ENCODE measurements at places on chromosomes 3 and 15. TPM values are rescaled to one million over a fixed set of nuclear protein-coding genes. Genes with fewer than 3 reads are reported as not detected.

DNA sequence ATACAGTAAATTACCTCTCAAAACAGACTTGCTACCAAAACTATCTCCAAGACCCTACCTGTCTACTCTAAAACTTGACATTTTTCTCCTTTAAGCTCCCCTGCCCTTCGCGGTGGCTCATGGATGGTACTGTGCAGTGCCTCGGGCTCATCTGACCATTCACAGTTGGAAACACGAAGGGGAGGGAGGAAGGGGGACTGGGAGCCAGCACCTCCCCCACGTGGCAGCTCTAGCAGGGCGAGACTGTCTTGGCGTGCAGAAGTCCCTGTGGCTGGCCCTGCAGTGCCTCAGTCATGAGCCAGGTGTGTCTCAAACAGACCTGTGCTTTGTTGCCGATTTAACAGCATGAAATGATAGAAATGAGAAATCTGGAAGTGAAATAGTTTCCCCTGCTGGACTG, 372.0 kb downstream of the GABRG3 start:
- DNase-seq = no peak

- no peak for DNase-seq
Measured at GRCh38 chr15:76614725-76615124, 278.2 kb downstream of the ISL2 start.

- no peak for DNase-seq
Measured at GRCh38 chr3:35871009-35871408, 231.7 kb downstream of the ARPP21 start.

GRCh38 chr15:31828594-31828993, 201.7 kb upstream of the CHRNA7 start:
- no peak for DNase-seq

DNA sequence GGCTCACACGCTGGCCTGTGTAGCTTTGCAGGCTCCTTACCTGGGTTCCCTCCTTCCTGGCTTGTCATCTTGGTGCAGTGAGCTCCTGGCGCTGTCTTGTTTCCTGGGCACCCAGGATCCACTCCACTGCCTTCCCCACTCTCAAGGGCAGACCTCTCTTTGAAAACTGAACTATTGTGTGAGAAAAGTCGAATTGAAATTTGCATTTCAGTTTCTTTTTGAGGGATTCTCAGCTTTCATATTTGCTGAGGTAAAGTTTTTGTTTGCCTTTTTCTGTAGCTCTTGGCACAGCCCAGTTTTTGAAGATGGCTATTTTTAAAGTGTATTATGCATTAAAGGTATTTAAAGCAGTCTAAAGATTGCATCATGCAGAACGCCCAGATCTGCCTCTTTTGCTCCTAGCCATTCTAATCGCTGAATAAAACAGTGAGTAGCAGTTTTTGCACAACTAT, 70.1 kb downstream of the CCK start:
- peak; percentile 41 for DNase-seq

DNA sequence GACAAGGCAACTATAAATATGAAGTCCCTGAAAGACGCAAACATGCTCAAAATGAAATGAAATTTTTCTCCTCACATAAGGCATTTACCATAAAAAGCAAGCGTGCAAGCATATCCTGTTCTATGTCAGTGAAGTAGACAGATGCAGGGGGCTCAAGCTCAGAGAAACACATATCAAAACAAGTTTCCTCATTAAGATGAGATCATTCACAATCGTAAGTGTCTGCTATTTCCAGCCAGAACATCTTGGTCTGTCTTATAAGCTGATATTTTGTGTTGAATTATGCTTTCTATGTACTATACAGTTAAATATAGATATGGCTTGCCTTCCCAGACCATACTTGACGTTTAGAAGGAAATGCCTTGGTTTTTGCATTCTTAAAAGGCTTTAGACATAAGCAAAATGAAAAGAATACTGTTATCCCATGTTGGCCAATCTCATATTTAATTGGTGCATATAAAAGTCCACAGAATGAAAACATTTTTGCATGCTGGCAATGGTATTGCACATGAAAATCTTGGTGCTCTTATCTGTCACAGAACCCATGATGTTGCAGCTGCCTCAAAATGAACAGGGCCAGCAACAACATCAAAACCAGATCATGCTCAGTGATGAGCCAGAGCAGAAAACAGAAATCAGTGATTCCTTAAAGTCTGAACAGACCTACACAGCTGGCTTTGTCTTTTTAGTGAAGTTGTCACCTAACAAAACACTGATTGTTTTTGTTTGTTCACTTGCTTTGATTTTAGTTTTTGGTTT, 65.4 kb downstream of the SIDT1 start:
- DNase-seq = no peak

DNA sequence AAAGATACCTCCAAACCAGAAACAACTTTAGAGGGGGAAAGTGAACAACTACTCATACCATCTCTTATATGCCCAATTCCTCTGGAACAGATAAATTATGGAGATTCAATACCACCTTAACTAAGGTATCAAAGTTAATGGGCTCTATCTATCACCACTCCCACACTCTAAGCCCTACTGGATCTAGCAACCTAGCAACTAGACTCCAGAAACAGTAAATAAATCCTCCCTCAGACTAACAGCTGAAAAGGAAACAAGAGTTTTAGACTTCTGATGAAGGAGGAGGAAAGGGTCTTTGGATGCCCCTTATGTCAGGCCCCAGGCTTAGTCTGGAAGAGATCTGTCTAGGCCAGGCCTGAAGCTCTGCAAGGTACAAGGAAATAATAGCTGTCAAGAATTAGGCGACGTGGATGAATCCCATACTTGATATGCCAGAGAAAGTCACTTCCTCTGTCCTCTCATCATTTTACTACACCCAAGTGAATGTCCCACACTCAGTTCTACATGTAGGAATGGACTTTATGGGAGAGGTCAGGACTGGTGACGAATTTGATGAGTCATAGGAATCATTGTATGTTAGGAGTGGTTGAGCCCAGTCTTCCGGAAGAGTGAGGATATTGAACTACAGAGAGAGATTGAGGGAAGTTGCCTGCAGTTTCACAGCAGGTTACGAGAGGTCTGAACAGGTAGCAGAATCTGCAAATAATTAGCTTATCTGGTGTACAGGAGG, 113.8 kb downstream of the AKAP13 start:
- DNase-seq = no peak

DNA sequence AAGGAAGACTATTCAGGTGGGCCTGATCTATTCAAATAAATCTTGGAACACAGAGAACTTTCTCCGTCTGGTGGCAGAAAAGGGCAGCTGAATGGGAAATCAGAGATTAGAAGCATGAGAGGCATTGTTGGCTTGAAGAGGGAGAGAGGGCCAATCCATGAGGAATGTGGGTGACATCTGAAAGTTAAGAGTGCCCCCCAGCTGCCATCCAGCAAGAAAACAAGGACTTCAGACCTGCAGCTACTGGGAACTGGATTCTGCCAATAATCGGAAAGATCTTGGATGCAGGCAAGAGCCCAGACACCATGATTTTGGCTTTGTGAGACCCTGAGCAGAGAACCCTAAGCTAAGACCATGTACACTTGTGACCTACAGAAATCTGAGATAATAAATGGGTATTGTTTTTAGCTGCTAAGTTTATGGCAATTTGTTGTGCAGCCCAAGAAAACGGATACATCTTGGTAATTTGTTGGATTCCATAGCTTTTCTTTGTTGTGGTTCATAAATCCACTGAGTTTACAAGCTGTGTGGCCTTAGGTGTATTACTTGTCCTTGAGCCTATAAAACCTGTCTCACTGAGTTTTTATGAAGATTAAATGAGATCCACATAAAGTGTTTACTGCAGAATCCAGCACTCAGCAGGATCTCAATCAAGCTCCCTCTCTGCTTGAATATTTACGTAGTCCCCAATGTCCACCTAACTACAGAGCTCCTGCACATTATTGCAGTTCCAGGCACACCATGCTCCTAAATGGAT, 82.1 kb upstream of the PRTG start:
- no peak for DNase-seq

- no peak for DNase-seq
Measured at GRCh38 chr15:26634319-26634718, 138.5 kb downstream of the GABRB3 start.

DNA sequence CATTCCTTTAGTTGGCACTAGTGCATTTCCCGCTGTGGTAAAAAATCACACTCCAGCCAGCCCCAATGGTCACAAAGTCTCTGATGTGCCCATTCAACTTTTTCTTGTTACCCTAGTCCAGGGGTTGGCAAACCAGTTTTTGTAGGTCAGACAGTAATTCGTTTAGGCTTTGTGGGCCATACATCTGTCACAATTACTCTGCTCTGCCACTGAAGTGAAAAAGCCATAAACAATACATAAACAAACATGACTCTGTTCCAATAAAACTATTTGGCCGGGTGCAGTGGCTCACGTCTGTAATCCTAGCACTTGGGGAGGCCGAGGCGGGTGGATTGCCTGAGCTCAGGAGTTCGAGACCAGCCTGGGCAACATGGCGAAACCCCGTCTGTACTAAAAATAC, 78.5 kb downstream of the POLR2M start:
- DNase-seq = no peak

GRCh38 chr3:42351207-42351606, 59.2 kb downstream of the LYZL4 start:
- no peak for DNase-seq

DNA sequence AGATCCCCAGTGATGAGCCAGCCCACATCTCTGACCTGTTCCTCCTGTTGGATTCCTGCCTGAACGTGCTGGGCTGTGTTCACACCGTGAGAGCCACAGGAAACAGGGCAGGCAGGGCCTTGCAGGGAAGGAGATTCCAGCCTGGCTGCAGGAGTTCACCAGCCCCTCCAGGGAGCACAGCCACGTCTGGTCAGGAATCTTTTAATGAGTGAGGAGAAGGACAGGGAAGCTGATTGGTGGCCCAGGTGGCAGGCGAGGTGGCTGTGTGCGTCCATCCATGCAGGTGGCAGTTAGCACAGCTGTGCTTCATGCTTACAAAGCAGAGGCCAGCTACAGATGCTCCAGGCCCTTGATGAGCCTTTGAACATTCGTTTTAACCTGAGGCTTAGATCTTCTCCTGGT, 10.5 kb downstream of the LRRK1 start:
- no peak for DNase-seq

- no peak for DNase-seq
Measured at GRCh38 chr3:12882336-12883310, 41.3 kb upstream of the RPL32 start.

GRCh38 chr3:180612364-180612763, 10.4 kb downstream of the TTC14 start:
- no peak for DNase-seq

GRCh38 chr15:20341901-20342600, 199.5 kb downstream of the GOLGA6L6 start:
- peak; percentile 94 for DNase-seq

- no peak for DNase-seq
Measured at GRCh38 chr3:69255928-69256327, 130.0 kb downstream of the FRMD4B start.

DNA sequence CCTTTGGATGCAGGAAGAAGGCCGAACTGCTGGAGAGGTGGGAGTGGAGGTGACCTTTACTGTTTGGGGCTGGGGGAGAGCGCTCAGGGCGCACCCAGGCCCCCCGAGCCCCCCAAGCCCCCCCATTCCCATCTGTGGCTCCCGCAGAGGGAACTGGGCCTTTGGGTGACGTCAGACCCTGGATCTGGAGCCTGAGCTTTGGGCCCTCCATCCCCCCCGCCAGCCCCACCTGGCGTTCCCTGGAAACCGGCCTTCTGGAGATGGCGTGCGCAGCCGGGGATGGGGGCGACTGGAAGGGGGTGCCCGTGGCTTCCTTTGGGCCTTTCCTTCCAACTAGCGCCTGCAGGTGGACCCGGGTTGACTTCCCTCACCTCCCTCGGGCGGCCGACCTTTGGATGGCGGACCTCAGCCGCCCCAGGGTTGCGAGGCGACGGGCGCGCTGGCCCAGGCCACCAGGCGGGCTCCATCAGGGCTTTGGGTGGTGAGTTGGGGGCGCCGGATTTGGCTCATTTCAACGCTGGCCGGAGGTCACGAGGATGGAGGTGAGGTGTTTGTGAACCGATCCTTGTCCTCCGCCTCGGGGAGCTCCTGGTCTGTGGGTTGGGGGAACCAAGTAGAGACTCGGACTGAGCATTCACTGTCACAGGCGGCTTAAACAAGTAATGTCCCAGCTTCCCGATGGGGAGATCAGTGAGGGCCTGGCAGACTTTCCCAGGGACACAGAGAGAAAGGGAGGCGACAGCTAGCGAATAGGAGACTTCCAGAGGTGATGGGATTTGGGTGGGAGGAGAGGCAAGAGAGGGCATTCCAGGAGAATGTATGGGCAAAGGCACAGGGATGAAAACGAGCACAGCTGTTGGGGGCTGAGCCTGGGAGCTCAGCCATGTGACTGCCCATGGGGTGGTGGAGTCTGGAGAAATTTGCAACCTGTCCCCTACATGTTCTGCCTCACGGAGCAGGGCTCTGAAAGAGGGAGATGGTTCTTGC, 709 bp downstream of the SCAMP5 start:
- no peak for DNase-seq

- no peak for DNase-seq
Measured at GRCh38 chr3:170130532-170130931, 51.0 kb downstream of the PHC3 start.

GRCh38 chr3:186997473-186997939, 67.2 kb downstream of the ST6GAL1 start:
- peak; percentile 20 for DNase-seq

DNA sequence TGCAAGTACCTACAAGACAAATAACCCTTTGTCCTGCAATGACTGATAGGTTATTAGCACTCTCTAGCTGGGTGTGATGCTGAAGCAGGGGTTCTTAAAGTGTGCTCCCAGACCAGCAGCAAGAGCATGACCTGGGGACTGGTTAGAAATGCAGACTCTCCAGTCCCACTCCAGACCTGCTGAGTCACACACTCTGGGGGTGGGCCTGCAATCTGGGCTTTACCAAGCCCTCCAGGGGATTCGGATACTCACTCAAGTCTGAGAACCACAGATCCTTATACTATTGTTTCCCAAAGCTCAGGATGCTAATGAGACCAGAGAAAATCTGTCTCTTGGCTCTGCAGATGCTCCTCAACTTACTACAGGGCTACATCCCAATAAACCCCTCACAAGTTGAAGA, 142.1 kb upstream of the RAD18 start:
- DNase-seq = no peak

- no peak for DNase-seq
Measured at GRCh38 chr3:189685860-189686259, 54.7 kb downstream of the TP63 start.

- no peak for DNase-seq
Measured at GRCh38 chr3:76122007-76122406, 336.7 kb upstream of the ZNF717 start.

- DNase-seq = no peak
Measured at GRCh38 chr3:74055061-74055460, 430.3 kb upstream of the PDZRN3 start.

- DNase-seq = no peak
Measured at GRCh38 chr3:733313-733712, 359.5 kb upstream of the CNTN6 start.

The PCBP4 gene
- total RNA-seq = 91.4 TPM

The CHDH gene
- total RNA-seq = 0.92 TPM

The NECTIN3 gene
- total RNA-seq = 8.2 TPM

The ZNF710 gene
- 3.9 TPM for total RNA-seq

The EPHB3 gene
- total RNA-seq = 3.6 TPM

The TRPM7 gene
- 34.5 TPM for total RNA-seq

The DIS3L gene
- 30.9 TPM for total RNA-seq

The FHIT gene
- total RNA-seq = 16.6 TPM

The UPK1B gene
- not detected for total RNA-seq

The HOMER2 gene
- 41.6 TPM for total RNA-seq

Measured in cardiac septum (tissue), 1 donor.